WTC11 (cell line): ENCODE measurements at places on chromosomes 7 and 10.

GRCh38 chr10:119131512-119132240 is 27.8 kb downstream of the DENND10 start:
- DNase-seq = no peak

DNA sequence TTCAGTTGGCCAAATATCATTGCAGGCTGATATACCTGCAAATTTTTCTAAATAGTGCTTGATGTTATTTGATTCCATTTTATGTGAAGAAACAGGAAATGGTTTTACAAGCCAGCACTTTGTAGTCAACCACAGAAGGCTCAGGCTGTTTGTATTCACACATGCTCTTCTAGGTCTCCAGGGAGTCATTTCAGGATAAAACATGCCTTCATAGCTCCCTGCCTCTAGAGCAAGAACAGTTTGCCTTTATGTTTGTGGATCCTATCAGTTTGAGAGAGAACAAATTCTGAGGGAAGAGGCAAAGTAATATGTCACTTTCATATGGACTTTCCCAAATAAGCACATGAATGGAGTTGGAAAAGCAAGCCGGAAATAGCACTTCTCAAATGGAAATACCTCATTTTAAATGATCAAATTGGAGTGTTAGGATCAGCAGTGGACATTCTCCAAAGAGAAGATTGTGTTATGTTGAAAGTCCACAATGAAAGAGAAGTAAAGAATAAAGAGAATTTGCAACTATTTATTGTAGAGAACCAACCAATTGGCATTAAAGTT is 277.6 kb downstream of the KCND2 start:
- no peak for DNase-seq

GRCh38 chr7:17041324-17041723 is 159.5 kb upstream of the AGR3 start:
- no peak for DNase-seq

DNA sequence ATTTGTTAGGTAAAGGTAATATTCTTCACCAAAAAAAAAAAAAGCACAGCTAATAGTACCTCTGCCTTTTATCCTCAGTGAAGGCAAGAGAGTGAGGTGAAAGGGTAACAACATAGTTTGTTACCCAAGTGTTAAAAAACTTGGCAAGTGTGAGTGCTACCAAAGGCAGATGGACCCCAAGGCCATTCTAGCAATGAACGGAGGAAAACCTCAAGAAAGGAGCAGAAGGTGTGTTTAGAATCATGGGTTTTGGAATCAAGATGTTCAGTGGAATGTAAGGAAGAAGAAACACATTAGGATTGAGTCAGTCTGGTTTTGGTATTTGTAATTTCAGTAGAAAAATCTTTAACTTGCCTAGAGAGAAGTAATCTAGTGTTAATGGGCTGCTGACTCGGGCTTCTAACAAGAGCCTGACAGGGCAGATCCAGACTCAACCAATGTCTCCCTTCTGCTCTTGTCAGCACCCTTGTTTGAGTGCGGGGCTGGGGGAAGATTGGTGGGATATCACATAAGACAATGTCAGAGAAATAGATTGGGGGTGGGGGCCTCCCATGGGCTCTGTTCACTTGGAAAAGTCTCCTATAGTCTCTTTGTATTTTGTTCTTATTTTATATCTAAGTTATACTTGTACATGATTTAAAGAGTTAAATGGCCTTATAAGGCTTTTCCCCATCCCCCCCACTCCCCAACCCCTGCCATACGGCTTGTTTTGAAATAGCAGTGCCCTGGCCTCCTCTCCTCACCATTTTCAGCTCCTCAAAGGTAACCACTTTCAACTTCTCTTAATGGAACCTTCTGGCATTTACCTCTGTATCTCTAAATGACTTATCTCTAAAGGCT is 44.4 kb downstream of the SCD start:
- DNase-seq = no peak

- DNase-seq = no peak
Observed at GRCh38 chr7:73770860-73771670, 995 bp upstream of the CLDN3 start.

DNA sequence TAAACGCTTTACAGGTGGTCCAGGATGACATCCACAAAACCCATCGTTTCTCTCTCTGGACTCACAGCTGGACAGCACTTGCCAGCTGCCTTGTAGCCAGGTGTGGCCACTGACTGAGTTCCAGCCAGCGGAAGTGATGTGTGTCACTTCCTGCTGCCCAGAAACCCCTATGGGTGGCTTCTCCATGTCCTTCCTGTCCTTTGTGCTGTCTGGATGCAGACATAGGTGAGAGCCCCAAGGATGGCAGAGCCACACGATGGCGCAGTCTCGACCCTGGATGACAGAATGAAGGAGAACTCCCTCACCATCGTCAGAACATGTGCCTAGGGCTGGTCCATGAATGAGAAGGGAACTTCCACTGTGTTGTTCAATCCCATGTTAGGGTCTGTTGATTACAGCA is 22.1 kb downstream of the NMT2 start:
- DNase-seq = peak; percentile 24

DNA sequence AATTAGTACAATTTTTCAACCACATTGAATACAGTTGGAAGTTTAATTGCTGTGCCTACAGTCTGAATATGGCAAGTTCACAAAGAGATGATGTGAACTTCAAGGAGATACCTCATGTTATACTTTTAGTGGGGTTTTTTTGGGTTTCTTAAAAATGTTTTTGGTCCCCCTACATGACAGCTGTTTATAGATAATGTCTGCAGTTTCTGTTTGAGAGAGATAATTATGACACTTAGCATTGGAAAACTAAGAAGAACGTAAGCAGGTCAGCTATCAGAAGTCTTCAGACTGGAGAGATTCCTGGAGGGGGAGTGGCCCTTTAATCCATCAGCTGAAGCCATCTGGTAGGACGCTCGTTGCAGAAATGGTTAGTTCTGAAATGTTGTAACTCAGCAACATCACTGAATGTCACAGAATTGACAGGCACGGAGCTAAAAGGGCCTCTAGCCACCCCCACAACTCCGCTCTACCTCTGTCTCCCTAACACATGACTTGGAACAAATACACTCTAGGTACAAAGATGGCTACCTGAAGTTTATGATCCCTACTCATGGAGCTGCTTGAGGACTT is 29.0 kb downstream of the TIMM23 start:
- no peak for DNase-seq

DNA sequence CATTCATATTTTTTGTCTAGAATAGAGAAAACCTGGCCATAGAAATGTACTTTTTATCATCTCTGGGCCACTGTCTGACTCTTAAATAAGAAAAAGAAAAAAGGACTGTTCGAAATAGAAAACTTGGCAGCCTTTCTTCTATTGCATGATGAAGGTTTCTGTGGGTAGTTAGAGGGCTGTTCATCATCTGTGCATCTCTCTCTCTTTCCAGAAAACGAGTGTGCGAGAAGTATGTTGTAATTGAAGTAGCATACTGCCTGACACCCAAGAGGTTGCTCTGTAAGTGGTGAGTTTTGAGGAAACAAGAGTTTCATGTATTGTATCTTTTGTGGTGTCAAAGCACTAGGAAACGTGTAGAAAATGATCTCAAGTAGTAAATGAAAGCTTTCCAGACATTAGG is 343.2 kb upstream of the TMEM229A start:
- DNase-seq = no peak

DNA sequence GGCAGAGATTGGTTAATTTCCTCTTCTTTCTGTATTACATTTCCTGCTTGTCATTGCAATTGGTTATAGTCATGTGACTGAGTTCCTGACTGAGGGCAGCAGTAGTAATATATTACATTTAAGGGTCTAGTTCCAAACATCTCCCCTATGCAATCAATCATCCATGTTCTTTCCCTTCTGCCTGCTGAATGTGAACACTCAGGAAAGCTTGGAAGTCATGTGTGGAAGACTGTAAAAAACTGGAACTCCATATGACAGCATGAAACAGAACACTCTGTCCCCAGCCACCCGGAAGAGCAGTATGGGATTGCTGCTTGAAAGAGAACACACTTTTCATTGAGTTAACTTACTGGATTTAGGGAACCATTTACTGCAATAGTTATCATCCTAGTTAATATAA is 459.7 kb upstream of the SEMA3A start:
- no peak for DNase-seq

- DNase-seq = no peak
Observed at GRCh38 chr10:124686707-124687376, 57.3 kb downstream of the FAM53B start.

DNA sequence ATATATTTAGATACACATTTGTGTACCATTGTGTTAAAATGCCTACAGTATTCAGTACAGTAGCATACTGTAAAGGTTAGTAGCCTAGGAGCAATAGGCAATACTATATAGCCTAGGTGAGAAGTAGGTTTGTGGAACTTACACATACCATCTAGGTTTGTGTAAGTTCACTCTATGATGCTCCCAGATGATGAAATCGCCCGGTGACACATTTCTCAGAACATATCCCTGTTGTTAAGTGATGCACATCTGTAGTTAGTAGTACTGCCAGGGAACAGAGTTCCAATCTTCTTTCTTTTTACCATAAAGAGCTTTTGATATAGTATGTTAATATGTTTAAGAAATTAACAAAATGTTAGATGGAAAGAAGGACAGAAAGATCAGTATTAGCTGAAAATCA is 138.2 kb downstream of the SNX13 start:
- DNase-seq = no peak

DNA sequence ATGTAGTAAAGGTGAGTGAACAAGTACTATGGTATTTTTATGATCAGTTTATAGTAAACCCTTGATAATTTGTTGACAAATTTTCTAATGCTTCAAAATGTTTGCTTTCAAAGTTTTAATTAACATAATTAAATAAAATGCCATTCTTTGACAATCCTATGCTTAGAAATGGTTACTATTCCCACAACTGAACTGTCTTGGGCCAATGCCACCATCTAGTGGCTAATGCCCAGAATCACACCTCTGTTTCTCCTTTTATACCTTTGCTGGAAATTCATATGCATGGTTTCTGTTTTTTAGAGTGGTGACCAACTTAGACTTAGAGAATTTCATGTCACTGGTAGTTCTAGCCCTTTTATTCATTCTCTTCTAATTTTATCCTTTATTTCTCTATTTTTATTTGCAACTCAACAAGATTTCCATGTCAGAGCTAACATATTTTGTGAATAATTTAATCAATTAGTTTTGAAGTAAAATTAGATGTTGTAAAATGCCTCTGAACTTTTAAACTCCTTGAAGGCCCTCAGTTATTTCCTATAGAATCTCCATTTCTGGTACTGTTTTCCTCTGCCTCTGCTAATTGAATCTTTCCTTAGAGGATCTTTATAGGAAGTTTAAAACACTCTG is 31.1 kb downstream of the PCGF5 start:
- DNase-seq = peak; percentile 22

DNA sequence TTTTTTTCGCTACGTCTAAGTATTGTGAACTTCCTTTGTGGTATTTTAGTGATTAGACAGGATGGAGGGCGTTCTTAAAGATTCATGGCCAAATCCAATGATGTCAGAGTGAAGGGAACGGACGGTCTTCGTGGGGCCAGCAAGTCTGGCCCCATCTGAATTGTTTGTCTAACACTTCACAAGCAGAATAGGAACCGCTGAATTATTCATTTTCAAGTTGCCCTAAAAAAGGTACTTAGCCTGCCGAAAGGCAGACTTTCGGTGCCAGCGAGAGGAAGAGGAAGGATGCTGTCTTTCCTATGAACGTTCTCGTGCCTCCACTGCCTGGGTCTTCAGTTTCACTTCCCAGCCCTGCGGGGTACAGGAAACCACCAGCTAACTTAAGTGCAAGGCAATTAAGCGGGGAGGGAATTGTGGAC is 145.7 kb upstream of the SH2B2 start:
- no peak for DNase-seq

DNA sequence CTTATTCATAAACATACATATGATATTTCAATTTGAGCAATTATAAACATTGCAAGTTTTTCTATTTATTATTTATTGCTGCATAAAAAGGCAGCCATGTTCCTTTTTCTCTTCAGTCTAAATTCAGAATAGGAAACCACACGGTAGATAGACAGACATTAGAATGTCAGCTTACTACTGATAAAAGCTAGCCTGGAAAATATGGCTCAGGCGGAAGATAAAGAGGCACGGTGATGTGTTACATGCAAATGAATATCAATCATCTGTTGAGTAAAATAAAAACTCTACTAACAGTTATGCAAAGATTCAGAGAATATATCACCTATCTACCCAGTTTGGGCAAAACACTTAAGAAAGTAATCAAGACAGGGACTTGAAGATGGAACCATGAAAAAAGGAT is 73.5 kb upstream of the PDSS1 start:
- DNase-seq = no peak

GRCh38 chr7:121410829-121411596 is 14.9 kb upstream of the FAM3C start:
- DNase-seq = no peak

GRCh38 chr7:45035893-45036292 is 35.9 kb downstream of the CCM2 start:
- DNase-seq = no peak

DNA sequence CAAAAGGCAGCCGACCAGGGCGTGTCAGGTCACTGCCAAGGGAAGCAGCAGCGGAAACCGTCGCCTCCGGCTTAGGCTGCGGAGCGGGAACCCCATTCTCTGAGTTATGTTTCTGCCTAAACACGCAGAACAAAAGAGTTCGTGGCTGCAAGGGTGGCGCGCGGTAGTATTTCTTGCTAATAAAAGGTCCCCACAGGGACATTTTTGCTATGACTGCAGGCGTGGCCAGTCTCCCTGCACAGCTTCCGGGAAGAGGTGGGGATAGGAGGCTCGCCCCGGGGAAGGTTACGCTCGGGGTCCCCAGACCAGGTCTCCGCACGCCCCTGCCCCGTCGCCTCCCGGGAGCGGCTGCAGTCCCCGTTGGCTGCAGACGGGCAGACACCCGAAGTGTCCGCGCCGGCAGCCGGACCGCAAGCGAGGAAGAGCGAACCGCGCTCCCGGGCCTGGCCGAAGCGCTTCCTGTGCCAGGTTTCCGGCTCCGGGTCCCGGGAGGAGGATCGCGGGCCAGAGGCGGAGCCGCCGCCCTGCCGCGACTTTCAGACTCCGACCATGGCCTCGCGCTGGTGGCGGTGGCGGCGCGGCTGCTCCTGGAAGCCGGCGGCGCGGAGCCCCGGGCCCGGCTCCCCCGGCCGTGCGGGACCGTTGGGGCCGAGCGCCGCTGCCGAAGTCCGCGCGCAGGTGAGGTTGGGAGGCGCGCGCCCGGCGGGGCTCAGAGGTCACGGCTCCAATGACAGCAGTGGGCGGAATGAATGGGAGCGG is at the start of gene PDSS1:
PDSS1 (plus strand) TSS at position 539 of the 759 bp plus-strand sequence; CDS start at position 550, 11 bp downstream.
- peak; percentile 70 for DNase-seq

- no peak for DNase-seq
Observed at GRCh38 chr7:130417213-130417612, 23.6 kb downstream of the CEP41 start.

DNA sequence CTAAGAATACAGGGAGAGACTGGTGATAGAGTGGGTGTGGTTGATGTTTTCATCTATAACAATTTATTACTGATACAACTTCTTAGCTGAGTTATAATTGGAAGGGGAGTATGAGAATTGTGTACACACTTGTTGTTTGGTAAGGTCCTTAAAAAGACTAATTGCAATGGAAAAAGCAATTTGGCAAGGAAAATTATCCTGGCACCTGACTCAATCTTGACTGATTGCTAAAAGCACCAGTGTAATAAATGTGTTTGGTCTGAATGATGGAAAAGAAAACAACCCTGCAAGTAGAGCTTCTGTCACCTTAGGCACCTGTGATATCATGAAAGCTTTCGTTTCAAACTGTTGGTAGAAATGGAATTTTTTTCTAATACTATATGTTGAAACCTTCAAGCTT is 6.7 kb upstream of the GSDME start:
- DNase-seq = no peak

- DNase-seq = no peak
Observed at GRCh38 chr7:81811956-81812865, 42.4 kb upstream of the HGF start.
